ENCODE measurements at places on chromosomes 1 and 21.
A peak's percentile ranks its signal among the peaks of the same experiment; 100 is the strongest.

GRCh38 chr1:29388170-29388569 lies 151.8 kb downstream of the PTPRU start:
- no peak for DNase-seq

DNA sequence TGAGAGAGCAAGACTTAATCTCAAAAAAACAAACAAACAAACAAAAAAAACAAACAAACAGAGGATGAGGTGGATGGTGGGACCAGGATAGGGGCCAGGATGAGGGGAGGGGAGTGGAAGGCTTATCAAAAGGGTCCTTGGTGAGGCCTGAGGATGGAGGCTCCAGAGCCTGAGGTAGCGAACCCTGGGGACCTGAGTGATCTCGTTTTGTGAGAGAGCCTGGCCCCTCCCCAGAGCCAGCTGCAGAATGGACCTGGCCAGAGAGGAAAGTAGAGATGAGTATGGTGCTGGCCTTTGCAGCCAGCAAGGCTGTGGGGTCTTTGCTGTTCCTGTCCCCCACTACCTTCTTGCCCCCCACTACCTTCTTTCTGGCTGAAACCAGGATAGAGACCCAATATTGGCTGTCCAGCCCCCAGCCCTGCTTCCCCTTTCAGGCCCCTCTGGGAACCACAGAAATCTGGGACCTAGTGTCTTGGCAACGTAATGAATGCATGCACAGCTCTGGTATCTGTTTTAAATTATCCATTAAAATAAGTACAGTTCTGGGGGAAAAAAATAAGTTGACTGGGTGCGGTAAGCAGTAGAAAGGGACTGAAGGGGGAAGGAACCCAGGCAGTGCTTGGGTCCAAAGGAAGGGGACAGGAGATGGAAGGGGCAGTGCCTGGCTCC lies 1.1 kb upstream of the LMNA start:
- no peak for DNase-seq

DNA sequence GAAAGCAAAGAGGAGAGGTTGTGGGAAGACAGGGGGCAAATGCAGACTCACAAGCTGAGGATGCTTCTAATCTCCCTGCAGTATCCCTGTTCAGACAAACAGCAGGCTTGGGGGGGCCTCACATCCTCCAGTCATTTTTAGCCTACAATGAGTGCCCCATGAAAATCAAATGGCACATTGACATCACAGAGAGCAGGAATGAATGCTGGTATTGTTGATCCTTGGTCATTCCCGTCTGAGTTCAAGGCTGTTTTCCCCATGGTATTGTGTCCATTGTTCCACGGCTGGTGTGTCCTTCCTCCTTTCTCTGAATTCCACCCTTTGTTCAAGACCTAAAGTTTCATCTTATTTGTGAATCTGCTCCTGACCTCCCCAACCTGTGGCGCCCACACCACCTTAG lies 545.6 kb downstream of the AJAP1 start:
- peak; percentile 75 for DNase-seq

DNA sequence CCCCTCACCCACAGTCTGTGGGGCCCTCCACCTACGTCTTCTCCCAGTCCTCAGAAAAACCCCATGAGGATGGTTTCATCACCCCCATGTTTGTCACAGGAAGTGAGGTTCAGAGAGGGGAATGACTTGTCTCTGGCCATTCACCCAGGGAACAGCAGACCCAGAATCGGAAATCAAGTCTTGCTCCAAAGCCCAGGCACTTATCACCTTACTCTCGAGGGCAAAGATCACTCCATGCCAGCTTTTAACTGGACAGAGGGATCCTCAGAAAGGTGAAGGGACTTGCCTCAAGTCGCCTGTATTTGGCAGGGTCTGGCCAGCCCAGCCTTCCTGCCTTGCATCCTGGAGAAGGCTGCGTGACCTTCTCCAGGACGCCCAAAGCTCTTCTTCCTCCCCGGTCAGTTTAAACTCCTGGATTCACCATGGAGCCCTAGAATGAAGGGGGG lies 57.9 kb upstream of the SSBP3 start:
- no peak for DNase-seq

DNA sequence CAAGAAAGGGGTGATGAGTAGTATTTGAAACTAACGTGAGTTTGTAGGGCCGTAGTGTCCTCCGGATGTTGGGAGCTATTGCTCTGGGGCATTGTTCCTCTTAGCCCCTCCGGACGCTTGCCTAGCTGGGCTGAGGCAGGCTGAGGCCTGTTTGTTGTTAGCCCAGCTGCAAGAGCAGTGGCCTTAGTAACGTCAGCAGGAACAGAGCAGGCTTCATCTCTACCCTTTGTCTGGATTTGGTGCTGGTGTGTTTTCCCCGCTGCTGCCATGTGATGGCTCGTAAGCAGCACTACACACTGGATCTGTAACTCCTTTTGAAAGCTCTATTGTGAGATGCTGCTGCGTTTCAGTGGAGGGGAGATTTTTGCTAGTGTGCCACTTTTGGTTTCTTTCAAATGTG lies 57.6 kb downstream of the DNM3 start:
- peak; percentile 97 for DNase-seq

GRCh38 chr21:44931137-44931500 lies 8.7 kb upstream of the SLX9 start:
- DNase-seq = no peak

DNA sequence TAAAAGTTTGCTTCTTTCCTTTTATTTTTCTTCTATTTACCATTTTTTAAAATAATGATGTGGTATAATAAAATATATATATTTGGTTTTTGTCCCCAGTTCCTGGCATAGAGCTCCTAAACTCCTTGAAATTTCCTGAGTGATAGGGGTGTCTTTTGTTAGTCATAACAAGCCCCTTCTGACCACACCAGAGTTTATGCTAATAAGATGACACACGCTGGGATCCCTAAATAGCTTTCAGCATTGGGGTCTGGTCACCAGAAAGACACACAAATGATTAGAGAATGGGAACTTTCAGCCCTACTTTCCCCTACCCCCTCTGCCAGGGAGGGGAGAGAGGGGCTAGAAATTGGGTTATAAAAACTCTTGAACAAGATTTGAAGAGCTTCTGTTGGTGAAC lies 56.2 kb downstream of the COL24A1 start:
- DNase-seq = no peak

GRCh38 chr21:34695434-34695833 lies 26.6 kb downstream of the CLIC6 start:
- DNase-seq = no peak

- DNase-seq = no peak
These were observed 49.9 kb upstream of the LAPTM5 start for GRCh38 chr1:30807318-30808066.

- DNase-seq = no peak
These were observed 7.8 kb downstream of the MORN1 start for GRCh38 chr1:2383576-2383975.

DNA sequence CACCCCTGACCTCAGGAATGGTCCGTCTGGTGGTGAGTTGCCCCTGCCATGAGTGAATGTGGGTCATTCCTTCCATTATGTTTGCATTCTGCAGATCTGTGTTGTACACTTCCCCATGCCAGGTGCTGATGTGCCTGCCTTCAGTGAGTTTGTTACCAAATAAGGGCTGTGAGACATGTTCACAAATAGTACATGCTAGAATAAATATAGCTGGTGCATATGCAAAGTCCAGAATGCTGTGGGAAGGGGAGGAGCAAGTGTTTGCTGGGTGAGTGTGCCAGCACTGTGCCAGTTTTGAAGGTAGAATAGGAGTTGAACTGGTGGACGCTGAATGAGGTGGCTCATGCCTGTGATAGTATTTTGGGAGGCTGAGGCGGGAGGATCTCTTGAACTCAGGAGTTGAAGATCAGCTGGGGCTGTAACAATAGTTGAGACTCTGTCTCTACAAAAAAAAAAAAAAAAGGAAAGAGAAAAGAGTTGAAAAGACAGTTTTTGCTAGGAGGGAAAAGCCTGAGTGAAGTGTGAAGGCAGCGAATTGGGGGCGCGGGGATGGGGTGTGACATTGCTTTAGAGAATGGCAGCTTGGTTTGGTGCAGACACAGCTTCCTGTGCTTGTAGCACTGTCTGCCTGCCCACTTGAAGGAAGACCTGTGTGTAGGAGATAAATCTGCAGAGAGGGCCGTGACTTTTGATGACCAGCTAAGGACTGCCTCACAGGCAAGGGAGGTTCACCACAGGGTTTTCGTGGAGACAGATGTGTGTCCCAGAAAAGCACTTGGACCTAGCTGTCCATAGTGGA lies 61.1 kb downstream of the LGR6 start:
- DNase-seq = no peak

DNA sequence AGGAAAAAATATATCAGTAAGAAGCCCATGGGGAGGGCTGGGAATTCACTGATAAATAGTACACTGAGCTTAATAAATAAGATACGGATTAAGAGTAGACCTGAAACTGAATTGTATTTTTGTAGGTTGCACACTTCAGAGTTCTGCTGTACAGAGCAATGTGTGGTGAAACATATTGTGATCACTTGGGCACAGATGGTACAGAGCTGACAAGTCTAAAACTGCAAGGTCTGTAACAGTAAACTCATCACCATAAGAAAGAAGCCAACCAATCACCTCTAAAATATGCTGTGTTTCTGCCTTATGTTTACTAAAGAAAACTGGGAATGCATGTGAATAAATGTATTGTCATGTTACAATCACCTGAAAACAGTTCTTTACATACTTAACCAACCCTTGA lies 360.7 kb downstream of the MRPL39 start:
- DNase-seq = no peak

- no peak for DNase-seq
These were observed 1356.3 kb downstream of the KCNT2 start for GRCh38 chr1:195251900-195252299.

GRCh38 chr1:199759268-199759730 lies 268.2 kb upstream of the NR5A2 start:
- no peak for DNase-seq

DNA sequence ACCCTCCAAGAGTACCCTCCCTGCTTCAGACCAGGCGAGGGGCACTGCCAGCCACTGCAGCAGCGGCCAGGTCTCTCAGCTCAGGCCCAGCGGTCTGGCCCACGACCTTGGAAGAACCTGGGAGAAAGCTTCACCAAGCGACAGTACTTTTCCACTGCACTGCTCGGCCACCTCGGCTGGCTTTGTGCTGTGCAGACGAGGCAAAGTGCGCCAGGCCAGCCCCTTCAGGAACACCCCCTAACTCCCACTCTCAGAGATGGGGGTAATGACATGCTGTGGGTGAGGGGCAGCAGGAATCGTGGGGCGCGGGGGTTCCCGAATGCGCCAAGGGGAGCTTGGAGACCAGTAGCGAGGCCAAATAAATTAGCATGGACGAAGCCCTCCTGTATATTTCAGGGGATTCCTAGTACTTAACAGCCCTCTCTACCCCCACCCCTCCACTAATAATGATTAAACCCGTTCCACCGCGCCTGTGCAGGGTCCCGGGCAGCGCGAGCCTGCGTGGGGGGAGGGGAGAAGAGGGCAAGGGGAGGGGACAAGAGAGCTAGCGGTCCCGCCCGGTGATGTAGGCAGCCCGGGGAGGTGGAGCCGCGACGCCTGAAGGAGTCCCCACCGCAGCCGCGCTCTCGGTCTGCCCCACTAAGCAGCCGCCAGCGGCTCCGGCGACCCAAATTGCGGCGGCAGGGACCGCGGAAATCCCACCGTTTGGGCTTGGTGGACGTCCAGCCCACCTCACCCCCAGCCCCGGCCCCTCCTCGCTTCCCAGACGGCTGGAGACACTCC lies at the start of gene FAM43B:
TSS of gene FAM43B (plus strand) at position 629 of the 783 bp plus-strand sequence. CDS start 401 bp downstream, outside the sequence.
- DNase-seq = peak; percentile 61

DNA sequence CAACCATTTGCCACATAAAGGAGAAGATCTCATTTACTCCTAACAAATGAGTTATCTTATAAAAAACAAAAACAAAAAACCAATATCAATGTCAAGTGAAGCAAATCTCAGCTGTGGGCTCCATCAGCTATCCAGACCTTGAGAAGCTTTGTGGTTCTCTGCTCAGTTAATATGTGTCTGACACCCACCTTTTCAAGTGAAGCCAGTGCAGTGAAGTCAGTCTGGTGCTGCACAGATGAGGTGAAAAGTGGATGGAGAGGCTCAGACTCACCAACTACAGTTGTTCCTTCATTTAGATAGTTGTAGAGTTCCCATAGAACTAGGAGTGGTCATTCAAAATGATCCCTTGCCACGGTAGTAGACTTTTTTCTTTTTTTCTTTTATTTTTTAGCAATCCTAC lies 106.8 kb downstream of the NTNG1 start:
- no peak for DNase-seq

DNA sequence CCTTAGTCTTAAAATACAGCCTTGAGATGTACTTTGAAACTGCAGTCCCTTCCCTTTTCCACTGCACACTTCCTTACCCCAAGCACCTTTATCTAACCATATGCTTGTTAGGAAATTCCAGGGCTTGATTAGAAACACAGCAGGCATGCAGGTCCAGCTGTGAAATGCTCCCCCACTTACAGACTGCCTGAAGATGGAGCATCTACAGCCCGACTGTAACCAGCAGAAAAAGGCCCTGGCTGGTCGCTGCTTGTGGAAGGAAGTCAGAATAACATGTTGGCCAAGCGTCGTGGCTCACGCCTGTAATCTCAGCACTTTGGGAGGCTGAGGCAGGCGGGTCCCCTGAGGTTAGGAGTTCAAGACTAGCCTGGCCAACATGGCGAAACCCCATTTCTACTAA lies 37.2 kb downstream of the VN1R5 start:
- no peak for DNase-seq

DNA sequence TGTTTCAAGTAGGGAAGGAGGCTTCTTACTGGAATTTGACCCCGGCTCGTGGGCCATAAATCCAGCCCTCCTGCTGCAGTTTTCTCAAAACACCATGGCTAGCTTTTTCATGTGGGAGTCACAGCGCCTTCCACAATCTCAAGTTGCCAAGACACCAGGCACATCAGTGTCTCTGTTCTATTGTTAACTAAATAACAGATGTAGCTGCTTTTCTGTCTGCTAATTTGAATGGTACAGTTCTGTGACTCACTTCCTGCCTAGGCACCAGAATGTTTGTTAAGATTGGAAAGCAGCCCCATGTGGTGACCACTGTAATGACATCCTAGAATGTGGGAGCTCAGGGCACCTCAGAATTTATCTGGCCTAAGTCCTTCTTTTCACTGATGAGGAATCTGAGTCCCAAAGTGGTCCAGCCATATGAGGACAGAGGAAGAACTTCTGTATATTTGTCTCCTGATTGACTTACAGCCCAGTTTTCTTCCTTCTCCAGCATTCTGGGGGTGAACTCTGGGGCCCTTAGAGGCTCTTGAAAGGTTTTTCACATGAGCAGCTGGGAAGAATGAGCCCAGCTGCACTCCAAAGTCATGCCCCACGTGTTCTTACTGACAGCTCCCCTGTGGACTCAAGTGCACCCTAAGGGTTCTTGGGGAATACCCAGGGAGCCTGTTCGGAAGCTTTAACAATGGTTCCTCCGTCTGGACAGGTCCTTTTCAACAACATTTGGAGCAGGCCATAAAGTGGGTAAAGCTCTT lies 27.5 kb downstream of the TRIM45 start:
- no peak for DNase-seq

DNA sequence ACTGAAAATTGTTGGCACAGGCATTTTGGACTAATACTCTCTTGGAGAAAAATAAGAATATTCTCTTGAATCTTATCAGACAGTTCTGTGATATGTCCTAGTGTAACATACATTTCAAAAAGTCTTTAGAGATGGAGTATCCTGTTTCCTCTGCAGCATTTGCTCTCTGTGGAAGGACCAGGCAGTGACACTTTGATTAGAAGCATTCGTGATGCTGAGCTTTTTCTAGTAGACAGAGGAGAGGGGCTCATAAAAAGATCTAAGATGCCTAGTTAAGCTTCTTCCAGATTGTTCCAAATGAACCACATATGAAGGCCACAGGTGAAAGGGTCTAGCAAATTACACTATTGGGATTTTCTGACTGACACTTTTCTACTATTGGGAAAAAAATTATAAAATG lies 120.3 kb downstream of the C1orf21 start:
- DNase-seq = no peak

- no peak for DNase-seq
These were observed 29.9 kb upstream of the HJV start for GRCh38 chr1:146051452-146051851.

Data from putamen (tissue), 1 donor.